ENCODE measurements at places on chromosomes 4 and X. TPM values are rescaled to one million over a fixed set of nuclear protein-coding genes. Genes with fewer than 3 reads are reported as not detected.

DNA sequence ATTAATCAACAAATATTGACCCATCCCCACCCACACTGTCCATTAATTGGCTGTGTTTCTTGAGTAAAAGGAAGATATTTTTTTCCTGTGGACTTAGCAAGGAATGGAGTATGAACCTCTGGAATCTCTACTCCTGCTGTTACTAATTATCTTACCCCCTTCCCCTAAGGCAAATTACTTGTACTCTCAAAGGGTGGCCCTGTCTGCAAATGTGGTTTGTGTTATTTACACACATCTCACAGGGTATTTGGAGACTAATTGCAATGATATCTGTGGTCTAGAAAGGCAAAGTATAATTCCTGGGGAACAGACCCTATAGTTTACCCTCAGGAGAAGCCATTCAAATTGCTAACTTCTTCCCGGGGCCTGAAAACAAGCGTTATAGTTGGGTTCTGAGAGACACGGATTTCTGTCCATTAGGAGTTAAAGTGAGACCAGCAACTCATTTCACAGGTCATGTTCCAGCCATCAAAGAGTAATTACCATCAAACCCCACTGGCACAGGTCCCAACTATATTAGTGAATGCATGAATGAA is 133.0 kb upstream of the RASGEF1B start:
- H3K4me1 ChIP-seq, result peaks cover 26% of the 10 kb centered on the region
- no peak overlapping the region for H3K4me3 ChIP-seq
- H3K27me3 ChIP-seq, result no peaks in the 10 kb centered on the region
- H3K27ac ChIP-seq, result no peak overlapping the region
- no peak for DNase-seq

GRCh38 chr4:127759228-127759820 is 22.8 kb upstream of the HSPA4L start:
- H3K36me3 ChIP-seq, result no peaks in the 10 kb centered on the region
- H3K27me3 ChIP-seq, result no peaks in the 10 kb centered on the region
- no peak for DNase-seq
- no peak overlapping the region for H3K4me3 ChIP-seq
- no peak overlapping the region for H3K27ac ChIP-seq

DNA sequence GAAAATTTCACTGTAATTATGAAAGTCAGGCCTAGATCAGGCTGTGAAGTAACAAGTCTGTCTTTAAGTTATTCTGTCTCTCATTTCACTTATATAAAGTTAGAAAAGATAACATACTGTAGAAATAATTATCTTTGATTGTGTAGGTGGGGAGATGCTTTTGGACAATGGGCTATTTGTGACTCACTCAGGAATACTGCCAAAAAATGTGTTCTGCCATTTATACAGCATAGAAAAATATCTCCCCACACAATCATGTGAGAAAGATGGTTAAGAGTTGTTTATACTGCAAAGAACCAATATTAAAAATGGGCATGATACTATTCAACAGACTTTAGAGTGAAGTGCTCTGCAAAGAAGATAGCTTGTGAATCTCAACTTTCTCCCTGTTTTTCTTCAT is 95.0 kb upstream of the GABRA2 start:
- H3K27me3 ChIP-seq, result no peaks in the 10 kb centered on the region
- no peak overlapping the region for H3K4me3 ChIP-seq
- no peaks in the 10 kb centered on the region for H3K4me1 ChIP-seq
- no peaks in the 10 kb centered on the region for H3K36me3 ChIP-seq

DNA sequence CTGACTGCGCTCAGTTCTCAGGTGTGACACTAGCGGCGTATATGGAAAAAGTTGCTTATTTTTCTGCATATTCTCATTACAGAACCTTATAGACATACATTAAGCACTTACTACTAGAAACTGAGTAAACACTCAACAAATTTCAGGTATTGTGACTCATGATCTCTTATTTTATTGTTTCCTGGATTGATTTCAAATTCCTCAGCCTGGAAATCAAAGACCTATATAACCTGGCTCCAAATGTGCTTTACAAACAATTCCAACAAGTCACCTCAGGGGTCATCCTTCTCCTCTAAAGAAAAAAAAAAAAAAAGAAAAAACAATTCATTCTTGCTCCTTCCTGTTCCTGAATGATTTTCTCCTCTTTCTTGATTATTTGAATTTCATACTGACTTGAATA is 152.3 kb downstream of the ADAM29 start:
- no peaks in the 10 kb centered on the region for H3K4me1 ChIP-seq
- no peaks in the 10 kb centered on the region for H3K27me3 ChIP-seq
- H3K36me3 ChIP-seq, result no peaks in the 10 kb centered on the region
- no peak for DNase-seq
- no peak overlapping the region for H3K4me3 ChIP-seq
- H3K27ac ChIP-seq, result no peak overlapping the region

GRCh38 chr4:55768291-55768690 is 51.3 kb upstream of the EXOC1L start:
- H3K4me1 ChIP-seq, result no peaks in the 10 kb centered on the region
- H3K27me3 ChIP-seq, result no peaks in the 10 kb centered on the region
- DNase-seq, result no peak
- H3K27ac ChIP-seq, result no peak overlapping the region
- H3K4me3 ChIP-seq, result no peak overlapping the region

DNA sequence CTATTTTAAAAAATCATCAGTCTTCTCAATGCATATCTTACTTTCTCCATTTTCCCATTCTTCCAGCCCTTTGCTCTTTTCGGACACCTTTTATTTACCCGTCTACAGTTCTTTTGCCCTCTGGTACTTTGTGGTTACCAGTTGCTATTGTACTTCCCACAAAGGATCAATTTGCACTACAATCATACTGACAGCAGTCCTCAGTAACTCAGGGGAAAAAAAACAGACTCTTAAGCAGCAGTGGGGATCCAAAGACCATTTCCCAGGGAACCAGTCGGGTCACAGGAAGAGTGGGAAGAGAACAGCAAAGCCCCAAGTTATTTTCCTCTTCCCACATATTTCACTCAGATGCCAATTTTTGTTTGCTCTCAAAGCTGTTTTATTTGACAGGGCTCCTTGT is 23.1 kb downstream of the DMD start:
- H3K27me3 ChIP-seq, result no peaks in the 10 kb centered on the region
- H3K36me3 ChIP-seq, result no peaks in the 10 kb centered on the region
- DNase-seq, result no peak

GRCh38 chr4:8817813-8818062 is 53.9 kb downstream of the HMX1 start:
- H3K4me3 ChIP-seq, result no peak overlapping the region
- no peaks in the 10 kb centered on the region for H3K27me3 ChIP-seq
- no peak for DNase-seq

DNA sequence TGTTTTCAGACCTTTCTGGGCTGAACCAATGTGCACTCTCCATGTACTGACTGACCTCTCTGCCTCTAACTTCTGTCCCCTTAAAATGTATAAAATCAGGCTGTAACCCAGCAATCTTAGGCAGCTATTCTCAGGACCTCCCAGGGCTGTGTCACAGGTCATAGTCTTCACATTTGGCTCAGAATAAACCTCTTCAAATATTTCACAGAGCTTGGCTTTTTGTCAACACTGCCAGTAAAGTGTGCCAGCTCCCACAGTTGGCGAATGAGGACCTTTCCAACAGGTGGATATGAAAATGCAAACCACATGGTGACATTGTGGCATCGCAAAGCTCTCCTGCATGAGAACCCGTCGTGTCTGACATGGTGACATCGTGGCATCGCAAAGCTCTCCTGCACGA is 76.4 kb downstream of the ACOX3 start:
- H3K4me1 ChIP-seq, result peaks cover 5% of the 10 kb centered on the region
- DNase-seq, result no peak
- H3K27me3 ChIP-seq, result no peaks in the 10 kb centered on the region
- no peak overlapping the region for H3K27ac ChIP-seq
- H3K36me3 ChIP-seq, result peaks cover 21% of the 10 kb centered on the region

- no peaks in the 10 kb centered on the region for H3K27me3 ChIP-seq
- DNase-seq, result no peak
- no peak overlapping the region for H3K27ac ChIP-seq
- peaks cover 11% of the 10 kb centered on the region for H3K36me3 ChIP-seq
- no peaks in the 10 kb centered on the region for H3K4me1 ChIP-seq
Measured at GRCh38 chr4:122309988-122310626, 68.7 kb upstream of the ADAD1 start.

DNA sequence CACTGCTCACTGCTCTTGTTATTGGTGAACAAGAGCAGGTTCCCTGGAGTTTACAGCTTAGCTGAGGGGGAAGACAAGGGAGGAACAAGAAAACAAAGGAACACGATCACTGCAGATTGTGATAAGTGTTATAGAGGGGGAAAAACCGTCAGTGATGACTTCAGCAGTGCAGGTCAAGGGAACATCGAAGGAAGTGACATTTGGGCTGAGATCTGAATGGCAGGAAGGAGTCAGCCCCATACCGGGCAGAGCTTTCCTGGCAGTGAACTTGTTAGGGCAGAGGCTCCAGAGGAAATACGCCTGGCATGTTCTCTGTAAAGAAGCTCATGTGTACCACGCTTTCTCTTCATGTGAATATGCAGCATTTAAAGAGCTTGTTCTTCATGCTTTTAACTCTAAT is 78.1 kb downstream of the LDB2 start:
- H3K27me3 ChIP-seq, result no peaks in the 10 kb centered on the region
- no peak overlapping the region for H3K4me3 ChIP-seq
- DNase-seq, result no peak
- H3K36me3 ChIP-seq, result no peaks in the 10 kb centered on the region
- H3K27ac ChIP-seq, result peak overlapping the region; percentile 9
- H3K4me1 ChIP-seq, result no peaks in the 10 kb centered on the region

DNA sequence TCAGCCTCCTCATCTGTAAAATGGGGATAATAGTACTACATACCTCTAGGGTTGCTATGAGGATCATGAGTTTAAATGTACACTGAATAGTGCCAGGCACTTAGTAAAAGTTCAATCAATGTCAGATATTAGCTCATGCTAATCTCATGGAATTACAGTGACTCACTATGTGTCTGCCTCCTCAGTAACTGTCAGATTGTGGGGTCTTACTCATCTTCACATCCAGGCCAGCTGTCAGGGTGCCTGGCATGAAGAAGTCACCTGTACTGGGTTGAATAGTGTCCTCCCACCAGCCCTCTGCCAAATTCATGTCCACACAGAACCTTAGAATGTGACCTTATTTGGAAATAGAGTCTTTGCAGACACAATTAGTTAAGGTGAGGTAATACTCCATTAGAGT is 54.3 kb upstream of the STIM2 start:
- H3K4me3 ChIP-seq, result no peak overlapping the region
- no peaks in the 10 kb centered on the region for H3K36me3 ChIP-seq
- no peaks in the 10 kb centered on the region for H3K27me3 ChIP-seq

GRCh38 chr4:73943555-73943954 is 38.3 kb downstream of the PF4 start:
- peaks cover 13% of the 10 kb centered on the region for H3K4me1 ChIP-seq
- H3K27ac ChIP-seq, result no peak overlapping the region
- H3K4me3 ChIP-seq, result no peak overlapping the region

- no peak overlapping the region for H3K4me3 ChIP-seq
- no peaks in the 10 kb centered on the region for H3K36me3 ChIP-seq
- no peaks in the 10 kb centered on the region for H3K4me1 ChIP-seq
Measured at GRCh38 chr4:26459054-26459755, 31.1 kb downstream of the CCKAR start.

GRCh38 chrX:14964500-14964899 is 91.3 kb downstream of the MOSPD2 start:
- H3K27me3 ChIP-seq, result no peaks in the 10 kb centered on the region
- no peaks in the 10 kb centered on the region for H3K4me1 ChIP-seq
- no peak for DNase-seq

DNA sequence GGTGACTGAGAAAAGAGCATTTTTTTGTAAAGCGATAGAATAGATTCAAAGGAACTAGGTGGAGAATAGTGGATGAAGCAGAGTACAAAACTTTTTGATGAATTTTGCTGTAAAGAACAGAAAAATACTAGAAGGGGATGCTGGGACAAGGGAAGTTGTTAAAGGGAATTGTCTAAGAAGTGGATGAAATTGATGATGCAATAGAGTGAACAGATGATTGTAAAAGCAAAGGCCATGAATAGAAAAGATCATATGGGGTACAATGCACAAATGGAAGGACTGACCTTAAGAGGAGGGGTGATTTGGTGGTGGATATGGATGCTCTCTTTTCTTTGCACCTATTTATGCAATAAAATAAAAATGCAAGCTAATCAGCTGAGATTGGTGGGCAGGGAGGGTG is 262.7 kb upstream of the MAD2L1 start:
- no peaks in the 10 kb centered on the region for H3K4me1 ChIP-seq
- DNase-seq, result no peak
- H3K4me3 ChIP-seq, result no peak overlapping the region
- H3K27me3 ChIP-seq, result no peaks in the 10 kb centered on the region

DGKK gene
- total RNA-seq, result not detected
